ENCODE measurements at places on chromosomes 11 and 22.

- DNase-seq, result no peak
These were observed 9.7 kb downstream of the PITPNM1 start for GRCh38 chr11:67495234-67496005.

DNA sequence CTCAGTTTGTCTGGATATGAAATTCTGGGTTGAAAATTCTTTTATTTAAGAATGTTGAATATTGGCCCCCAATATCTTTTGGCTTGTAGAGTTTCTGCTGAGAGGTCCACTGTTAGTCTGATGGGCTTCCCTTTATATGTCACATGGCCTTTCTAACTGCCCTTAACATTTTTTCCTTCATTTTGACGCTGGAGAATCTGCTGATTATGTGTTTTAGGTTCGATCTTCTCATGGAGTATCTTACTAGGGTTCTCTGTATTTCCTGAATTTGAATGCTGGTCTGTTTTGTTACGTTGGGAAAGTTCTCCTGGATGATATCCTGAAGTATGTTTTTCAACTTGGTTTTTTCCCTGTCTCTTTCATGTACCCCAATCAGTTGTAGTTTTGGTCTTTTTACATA, 22.8 kb downstream of the OR52A5 start:
- no peak for DNase-seq

DNA sequence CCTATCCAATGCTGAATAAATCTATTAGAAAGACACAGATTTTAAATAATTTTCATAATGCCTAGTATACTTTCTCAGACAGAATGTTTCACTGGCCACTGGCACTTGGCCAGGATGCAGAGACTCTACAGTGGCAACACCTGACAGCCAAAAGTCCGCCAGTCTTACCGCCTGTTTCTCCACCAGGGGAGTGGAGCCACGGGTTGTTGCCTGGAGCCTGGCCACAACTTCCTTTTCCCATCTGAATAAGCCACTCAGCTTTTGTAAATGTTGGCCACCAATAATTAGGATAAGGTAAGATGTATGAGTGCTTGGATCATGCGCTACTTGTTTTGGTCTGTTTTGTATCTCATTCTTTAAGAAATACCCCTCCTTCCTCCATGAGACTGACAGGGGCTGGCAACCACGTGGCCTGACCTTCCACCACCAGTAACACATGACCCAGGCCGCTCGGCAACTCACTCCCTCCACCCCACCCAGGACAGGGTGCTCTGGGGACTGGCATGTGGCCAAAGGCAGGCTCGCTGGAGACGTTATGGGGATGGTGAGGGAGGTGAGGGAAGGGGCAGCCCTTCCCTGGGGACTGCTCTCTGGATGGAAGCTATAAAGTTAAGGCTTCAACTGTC, 93.0 kb upstream of the BID start:
- no peak for DNase-seq

DNA sequence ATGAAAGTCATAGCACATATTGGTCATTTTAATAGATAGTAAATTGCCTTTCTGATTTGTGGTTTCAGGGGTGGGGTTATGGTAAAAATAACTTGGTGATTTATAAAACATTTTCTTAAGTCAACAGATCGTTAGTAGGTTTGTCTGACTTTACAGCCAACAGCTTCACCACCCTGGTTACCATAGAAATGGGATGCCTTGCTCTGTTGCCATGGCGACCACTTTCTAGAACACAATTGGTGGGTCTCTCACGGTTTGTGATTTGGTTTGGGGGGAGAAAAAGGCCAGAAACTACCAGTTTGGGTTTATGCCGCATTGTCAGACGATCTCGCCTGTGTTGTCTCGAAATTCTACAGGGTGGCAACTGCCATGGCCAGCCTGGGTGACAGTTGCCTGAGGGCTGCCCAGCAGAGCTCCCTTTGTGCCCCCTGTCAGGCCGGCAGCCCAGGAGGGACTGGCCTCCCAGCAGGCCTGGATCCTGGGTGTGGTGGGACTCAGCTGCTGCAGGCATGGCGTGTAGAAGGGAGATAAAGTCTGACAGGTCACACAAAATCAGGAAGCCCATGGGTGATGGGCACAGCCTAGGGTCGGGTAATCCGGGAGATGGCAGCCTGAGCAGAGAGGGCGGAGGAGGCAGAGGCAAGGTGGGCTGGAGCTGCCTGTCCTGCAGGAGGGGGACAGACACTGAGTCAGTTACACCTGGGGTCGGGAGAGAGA, 30.9 kb downstream of the KCNC1 start:
- DNase-seq, result no peak

- DNase-seq, result peak; percentile 77
These were observed 2.9 kb upstream of the CYP2R1 start for GRCh38 chr11:14894657-14895598.

DNA sequence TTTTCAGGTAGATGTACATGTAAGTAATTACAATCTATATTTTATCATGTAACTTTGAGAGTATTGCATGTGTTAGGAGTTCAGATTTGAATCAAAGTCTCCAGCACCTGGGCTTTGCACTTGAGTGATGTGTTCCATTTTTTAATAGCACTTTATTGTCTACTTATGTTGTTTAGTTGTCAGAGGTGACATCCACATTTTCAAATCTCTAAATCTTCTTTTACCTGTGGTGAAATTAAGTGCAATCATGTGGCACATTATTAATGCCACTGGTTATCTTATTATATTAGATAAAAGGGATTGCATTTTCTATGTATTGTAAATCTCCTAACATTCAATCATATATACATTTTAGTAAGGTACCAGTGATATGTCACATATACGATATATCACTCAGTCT, 333.4 kb downstream of the AASDHPPT start:
- DNase-seq, result no peak

- DNase-seq, result no peak
These were observed 6.3 kb upstream of the CDC42EP2 start for GRCh38 chr11:65308281-65308891.

GRCh38 chr22:37193629-37194191, 5.7 kb upstream of the C1QTNF6 start:
- DNase-seq, result no peak

GRCh38 chr22:40210818-40211217, 33.1 kb downstream of the TNRC6B start:
- DNase-seq, result no peak

GRCh38 chr22:28379951-28380350, 299.7 kb downstream of the TTC28 start:
- no peak for DNase-seq

- no peak for DNase-seq
These were observed 12.2 kb upstream of the NUP50 start for GRCh38 chr22:45151503-45151902.

DNA sequence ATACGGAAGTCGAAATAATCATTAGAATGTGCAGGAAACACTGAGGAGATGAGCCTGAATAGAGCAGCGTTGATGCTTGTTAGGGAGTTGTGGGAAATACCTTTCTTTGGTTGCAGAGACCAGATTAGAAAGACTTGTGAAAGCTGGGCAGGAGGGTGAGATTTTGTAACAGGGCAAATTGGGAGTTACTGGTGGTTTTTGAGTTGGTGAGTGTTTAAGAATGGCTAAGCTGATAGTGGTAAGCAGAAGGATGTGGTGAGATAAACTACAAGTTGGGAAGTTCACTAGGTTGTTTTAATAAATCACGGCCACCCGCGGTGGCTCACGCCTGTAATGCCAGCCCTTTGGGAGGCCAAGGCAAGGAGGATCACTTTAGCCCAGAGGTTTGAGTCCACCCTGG, 34.4 kb downstream of the MCAM start:
- no peak for DNase-seq

DNA sequence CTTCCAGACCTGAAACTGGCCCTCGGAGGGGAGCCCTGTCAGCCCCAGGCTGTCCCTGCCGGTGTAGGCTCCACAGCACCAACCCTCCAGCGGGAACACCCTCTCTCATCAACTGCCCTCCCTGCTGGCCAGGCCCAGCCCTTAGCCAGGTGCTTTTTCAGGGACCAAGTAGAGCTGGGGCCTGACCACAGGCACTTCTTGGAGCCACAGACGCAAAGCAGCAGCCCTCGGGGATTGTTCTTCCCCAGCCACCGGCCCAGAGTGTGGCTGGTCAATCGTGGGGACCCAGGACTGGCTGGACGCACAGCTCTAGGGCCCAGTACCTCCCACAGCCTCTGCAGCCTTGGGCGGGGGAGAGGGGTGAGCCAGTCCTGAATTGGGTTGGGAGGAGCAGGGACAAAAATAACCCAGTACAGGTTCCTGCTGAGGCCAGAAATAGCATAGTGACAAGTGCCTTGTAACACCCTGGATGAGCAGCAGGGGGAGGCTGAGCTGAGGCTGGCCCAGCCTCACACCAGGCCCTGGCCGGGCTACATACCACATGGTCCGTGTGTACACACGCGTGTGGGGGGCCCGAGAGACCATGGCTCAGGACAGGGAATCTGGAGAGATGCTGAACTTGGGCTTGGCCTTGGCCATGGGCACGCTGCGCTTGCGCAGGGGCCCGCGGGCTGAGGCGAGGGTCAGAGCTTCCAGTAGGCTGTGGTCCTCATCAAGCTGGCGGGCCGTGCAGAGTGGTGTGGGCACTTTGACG, 2.0 kb downstream of the KCNJ11 start:
- DNase-seq, result peak; percentile 46

- no peak for DNase-seq
These were observed 120.9 kb upstream of the ZC3H12C start for GRCh38 chr11:109972181-109972715.

GRCh38 chr22:45932071-45932470, 44.9 kb downstream of the WNT7B start:
- DNase-seq, result peak; percentile 32

GRCh38 chr11:76843907-76844306, 16.8 kb upstream of the ACER3 start:
- no peak for DNase-seq

DNA sequence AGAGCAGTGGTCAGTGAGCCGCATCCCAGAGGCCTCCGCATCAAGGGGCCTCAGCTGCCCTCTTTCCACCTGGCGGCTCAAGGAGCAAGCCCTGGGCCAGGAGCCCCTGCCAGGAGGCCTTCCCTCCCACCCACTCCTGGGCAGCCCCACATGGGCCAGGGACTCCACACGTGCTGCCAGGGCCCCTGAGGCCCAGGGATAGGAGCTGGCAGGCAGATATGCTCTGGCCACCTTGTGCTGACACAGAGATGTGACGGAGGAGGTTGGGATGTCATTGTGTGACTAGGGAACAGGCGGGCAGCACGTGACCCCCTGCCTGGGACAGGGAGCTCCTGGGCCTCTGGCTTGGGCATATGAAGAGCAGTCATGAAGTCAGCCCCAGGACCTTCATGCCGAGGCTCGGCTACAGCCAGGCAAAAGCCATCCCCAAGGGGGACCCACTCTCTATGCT, 77.9 kb downstream of the PIWIL3 start:
- DNase-seq, result no peak

DNA sequence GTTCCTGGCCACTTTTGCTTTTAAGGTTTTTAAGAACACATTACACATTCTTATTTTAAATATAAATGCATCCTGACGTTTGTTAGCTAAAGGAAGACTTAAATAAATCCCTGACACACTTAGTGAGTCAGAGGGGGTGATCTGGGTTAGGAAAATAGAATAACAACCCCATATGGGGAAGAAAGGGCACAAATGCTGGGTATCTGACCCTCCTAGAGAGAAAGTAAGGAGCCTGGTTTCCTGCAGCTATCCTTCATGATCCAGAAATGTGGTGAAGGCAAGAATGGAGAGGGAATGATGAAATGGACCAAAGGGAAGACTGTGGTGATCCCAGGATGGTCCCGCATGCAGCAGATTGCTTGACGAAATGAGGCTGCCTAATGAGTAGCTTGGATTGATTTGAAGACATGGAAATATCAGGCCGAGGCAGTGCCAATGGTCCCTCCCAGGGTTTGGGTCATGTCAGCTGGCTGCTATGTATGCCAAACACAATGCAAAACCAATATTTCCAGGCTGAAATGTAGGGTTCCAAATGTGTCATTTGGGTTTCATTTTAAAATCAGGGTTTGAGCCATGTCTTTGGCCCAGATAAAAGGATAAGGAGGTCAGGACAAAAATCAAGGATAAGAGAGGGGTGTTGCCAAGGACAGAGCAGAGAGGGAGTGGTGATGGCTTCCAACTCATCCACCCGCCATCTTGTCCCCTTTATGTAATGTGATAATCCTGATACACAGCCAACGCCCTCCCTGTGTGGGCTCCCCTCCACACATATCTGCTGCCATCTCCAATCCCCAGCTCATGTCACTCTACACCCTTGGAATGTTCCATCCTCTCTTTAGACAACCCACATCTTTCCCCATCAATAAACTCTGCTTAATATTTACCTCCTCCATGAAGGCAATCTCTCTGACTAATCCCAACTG, 135.1 kb upstream of the PITPNB start:
- DNase-seq, result peak; percentile 29

- DNase-seq, result no peak
These were observed 2.1 kb upstream of the KIAA0930 start for GRCh38 chr22:45242778-45243191.

DNA sequence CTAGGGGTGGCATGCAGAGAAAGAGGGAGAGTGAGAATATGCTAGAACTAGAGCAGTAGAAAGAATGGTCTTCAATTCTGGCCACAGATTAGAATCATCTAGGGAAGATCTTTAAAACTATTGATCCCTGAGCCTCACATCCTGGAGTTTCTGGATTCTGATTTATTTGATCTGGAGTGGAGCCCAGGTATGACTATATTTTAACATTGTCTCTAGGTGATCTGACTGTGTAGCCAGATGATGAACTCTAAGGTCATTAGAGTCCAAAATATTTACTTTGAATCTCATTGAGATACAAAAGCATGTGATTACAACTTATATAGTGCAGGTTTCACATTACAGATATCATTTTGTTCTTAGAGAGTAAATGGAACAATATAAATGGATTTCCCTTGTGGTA, 79.7 kb downstream of the FDX1 start:
- no peak for DNase-seq

DNA sequence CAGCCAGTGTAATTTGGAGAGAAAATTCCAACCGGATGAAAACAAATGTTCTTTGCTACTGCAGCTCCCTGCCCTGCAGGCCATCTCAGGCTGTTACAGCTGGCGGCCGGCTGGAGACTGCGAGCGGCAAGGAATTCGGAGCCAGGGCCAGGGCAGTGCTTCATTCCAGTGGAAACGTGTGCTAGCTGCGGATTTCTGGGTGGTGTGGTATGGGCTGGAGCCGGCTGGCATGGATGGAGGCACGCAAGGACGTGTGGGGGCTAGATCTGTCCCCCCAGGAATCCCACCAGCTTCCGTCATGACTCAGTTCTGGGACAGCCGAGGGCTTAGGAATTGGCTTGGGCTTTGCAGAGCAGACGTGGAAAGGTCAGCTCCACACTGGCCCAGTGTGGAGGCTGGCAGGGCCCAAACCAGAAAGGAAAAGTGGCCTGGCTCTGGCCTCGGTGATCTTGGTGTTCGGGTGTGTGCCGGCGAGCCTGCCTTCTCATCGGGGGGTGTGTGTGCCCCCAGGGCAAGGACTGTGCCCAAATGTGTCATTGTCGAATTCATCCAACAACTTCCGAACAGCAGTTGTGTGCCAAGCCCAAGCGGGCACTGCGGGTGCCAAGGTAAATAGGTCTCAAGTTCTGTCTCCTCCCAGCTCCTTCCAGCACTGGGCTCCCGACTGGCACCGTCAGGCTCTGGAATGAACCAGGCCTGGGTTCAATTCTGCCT, 48.1 kb upstream of the SHISAL1 start:
- peak; percentile 93 for DNase-seq

DNA sequence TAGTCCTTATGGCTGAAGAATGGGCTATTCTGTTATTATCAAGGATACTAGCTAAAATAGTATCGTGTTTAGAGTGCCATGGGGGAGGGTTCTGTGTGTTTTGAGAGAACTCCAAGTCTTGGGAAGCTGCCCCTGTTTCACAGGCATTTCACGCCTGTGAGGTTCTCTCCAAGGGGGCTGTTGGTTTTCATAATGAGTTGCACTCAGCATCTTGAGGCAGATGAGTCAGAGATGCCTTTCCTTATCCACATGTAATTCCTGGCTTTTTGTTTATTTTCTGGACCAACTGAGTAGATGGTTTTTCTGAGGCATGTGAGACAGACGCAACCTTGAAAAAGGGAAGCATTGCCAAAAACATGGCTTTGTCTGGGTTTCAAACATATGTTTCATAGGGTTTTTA, 203.7 kb downstream of the ARHGAP42 start:
- peak; percentile 88 for DNase-seq

All from fibroblast of the aortic adventitia (primary cell).